ENCODE measurements at places on chromosomes 6 and 20.
A peak's percentile ranks its signal among the peaks of the same experiment; 100 is the strongest.

DNA sequence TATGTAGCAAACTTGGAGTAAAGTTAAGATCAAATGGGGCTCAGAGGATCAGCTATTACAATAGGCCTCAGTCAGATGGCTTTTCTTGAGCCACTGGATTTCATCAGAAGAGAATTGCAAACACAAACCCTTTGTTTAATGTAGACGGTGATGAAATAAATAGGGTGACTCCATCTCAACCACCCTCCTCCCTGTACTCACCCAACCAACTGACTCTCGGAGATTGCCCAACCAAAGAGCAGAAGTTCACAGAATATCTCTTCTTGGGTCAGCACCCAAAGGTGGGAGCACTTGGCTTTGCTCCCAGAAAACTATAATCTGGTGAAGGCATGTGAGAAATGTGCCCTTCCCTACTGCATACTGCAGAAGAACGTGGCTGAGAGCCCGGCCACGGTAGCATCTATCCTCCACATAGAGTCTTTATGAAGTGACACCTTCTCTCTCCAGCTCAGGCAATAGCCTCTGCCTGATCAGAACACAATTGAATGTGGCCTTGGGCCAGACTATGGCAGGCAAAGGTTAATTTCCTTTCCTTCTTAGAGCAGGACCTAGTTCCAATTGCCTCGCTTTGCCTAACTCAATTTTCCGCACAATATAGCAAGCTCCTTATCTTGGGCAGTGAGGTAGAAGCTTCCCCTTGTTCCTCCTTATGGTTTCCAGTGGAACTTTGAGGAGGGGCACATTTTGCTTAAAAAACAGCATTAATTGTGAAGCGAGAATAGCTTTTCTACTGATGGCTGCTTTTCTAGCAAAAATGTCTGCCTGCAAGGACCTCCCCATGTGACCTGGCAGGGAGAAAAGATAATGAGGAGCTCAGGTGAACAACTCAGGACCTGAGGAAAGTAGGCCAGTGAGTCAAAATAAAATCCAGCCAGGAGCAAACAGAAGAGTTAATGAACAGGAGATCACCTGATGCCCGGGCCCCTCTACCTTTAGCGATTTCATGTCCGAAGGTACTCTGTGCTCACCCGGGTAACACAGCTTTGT lies 79.4 kb downstream of the GFOD1 start:
- peak; percentile 91 for DNase-seq

DNA sequence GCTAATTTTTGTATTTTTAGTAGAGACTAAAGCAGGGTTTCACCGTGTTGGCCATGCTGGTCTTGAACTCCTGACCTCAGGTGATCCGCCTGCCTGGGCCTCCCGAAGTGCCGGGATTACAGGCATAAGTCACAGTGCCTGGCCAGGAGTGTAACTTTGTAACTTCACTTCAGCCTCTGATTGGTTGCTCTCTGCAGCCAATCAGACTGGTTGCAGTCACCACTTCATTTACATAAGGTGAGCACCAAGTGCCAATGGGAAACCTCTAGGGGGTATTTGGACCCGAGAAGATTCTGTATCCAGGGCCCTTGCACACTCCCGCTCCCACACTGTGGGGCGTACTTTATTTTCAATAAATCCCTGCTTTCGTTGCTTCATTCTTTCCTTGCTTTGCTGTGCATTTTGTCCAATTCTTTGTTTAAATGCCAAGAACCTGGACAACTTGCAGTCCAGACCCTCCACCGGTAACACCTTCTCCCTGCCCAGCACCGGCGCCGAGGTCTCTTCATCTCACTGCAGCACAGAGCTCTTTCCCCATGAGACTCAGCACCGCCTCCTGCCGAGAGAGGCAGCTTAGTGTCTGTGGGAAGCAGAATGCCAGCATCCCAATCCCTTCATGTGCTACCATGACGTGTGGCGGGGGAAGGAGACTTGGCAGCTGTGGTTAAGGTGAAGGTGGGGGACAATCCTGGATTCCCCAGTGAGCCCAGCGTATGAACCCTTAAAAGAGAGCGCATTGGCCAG lies 14.0 kb upstream of the MRGBP start:
- no peak for DNase-seq

GRCh38 chr6:33252759-33253158 lies 18.9 kb downstream of the VPS52 start:
- DNase-seq: peak; percentile 29

DNA sequence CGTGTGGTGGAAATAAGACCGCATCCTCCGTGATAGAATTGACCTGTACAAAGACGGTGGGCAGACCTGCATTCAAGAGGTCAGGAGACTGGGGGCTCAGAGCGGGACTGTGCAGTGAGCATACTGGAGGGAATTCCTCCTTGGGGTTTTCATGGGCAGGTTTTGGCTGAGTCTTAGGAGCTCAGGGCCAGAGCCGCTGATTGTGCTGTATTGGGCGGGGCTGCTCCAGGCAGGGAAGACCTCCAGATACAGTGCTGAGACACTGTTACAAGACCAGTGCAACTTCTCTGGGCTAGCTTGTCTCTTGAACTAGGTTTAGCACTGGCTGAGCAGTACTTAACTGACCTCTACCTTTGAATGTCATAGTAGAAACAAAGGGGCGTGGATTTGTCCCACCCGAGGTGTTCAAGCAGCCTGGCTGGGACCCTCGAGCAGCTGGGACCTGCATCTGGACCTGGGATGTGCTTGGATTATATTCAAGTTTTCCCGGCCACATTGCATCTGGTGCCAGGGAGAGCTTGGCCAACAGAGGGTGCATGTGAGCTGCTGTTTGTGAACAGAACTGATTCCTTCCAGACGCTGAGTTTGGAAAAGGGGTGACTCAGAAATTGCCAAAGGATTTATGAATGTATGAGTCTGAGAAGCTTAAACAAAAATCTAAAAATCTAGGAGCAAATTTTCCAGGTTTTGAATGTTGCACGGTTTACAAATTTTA lies 33.4 kb upstream of the SLC22A1 start:
- DNase-seq: no peak

GRCh38 chr6:31144296-31144969 lies 5.6 kb upstream of the PSORS1C2 start:
- DNase-seq: no peak

- no peak for DNase-seq
Measured at GRCh38 chr6:144347448-144347759, 62.3 kb downstream of the UTRN start.

- DNase-seq: no peak
Measured at GRCh38 chr20:10370091-10370887, 63.7 kb downstream of the MKKS start.

GRCh38 chr20:16748308-16748900 lies at the start of gene OTOR:
Gene OTOR, plus strand, starts transcription at chr20:16748358. Its CDS starts 44 bp downstream, at chr20:16748402.
- no peak for DNase-seq

GRCh38 chr20:23446505-23446904 lies 6.2 kb downstream of the CST11 start:
- peak; percentile 76 for DNase-seq

GRCh38 chr20:39799366-39799965 lies 837.3 kb downstream of the DHX35 start:
- no peak for DNase-seq

DNA sequence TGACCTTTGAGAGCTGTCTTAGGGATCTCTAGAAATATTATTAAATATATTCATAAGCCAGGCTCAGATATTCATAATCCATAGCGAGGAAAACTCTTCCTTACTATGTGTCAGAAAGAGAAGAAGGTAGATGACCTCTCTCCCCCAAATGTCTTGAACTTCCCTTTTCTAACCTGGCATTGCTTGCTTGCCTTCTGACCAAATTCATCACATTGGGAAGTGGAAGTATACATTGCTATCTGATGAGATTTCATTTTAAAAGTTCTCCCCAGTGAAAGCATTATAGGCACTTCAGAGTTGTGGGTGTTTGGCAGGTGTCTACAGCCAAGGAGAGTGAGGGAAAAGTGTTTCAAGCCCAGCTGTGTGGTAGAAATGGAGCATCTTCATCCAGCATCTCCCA lies 197.3 kb downstream of the ZFAND3 start:
- peak; percentile 51 for DNase-seq

DNA sequence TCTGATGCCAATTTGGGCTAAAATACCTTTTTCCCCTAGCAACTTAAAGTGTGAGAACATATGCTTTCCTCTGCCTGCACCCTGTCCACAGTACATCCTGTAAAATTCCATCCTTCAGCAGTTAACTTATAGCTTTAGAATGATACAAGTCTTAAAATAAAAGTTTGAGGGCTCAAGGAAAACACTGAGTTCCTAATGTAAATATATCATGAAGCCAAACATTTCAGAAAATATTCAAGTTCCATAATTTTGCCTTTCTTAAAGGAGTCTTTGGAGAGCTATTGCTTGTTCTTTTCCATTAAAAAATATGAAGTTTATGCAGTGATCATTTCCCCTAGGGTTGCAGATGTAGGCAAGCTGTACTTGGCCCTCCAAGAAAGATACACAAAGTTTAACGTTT lies 303.8 kb downstream of the COL12A1 start:
- no peak for DNase-seq

GRCh38 chr6:167700199-167700598 lies 126.5 kb upstream of the AFDN start:
- DNase-seq: no peak

DNA sequence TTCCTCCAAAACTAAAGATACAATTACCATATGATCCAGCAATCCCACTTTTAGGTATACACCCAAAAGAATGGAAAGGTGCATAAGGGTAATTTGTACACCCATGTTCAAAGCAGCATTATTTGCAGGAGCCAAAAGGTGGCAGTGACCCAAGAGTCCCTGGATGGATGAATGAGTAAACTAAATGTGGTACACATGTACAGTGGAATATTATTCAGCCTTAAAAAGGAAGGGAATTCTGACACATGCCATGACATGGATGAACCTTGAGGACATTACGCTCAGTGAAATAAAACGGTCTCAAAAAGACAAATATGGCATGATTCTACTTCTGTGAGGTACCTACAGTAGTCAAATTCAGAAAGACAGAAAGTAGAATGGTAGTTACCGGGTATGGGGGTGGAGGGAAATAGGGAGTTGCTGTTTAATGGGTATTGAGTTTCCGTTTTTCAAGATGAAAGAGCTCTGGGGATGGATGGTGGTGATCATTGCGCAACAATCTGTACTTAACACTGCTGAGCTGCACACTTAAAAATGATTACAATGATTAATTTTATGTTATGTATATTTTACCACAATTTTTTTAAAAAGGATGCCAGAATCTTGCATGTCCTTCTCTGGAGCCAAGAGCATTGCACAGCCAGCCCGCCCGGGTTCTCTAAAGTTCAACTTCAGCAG lies 518.9 kb upstream of the JARID2 start:
- peak; percentile 58 for DNase-seq

DNA sequence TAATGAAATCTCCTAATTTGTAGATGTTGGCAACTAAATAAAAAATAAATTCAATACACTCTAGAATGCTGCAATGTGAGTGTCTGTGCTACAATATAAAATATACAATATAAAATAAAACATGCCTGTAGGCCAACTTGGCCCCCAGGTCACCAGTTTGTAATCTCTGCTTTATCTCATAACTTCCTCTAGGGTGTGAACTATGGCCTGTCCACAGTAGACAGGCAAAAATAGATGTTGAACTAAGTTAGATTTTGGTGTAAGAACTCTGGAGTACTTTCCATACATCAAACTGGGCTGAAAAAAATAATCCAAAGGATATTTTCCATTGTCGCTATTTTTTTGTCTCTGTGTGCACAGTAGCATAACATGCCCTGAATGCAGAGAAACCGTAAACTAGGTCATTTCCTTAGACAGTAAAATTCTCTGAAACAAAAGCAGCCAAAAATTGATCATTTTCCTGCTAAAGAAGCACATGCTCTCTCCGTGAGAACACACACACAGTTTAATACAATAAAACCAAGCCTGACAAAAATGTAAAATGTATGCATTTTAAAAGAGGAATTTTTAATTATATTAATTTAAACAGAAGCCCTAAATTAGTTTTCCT lies 98.5 kb upstream of the ZFP64 start:
- no peak for DNase-seq

GRCh38 chr20:6295867-6296256 lies 173.0 kb upstream of the FERMT1 start:
- no peak for DNase-seq

DNA sequence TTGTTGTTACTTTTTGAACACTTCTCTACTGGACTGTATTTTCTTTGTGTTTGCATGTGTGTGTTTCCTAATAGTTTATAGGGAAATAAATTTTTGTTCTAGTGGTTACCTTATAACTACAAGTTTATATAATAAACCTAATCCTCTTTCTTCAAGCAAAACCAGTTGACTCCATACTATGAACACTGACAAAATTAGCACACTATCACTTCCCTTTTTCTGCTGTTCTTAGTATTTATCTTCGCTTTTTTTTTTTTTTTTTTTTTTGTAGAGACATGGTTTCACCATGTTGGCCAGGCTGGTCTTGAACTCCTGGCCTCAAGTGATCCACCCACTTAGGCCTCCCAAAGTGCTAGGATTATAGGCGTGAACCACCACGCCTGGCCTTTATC lies 25.0 kb upstream of the C6orf62 start:
- DNase-seq: peak; percentile 21

GRCh38 chr20:33677991-33678702 lies 3.9 kb upstream of the NECAB3 start:
- DNase-seq: no peak

- no peak for DNase-seq
Measured at GRCh38 chr6:138487102-138487604, 12.1 kb downstream of the NHSL1 start.

DNA sequence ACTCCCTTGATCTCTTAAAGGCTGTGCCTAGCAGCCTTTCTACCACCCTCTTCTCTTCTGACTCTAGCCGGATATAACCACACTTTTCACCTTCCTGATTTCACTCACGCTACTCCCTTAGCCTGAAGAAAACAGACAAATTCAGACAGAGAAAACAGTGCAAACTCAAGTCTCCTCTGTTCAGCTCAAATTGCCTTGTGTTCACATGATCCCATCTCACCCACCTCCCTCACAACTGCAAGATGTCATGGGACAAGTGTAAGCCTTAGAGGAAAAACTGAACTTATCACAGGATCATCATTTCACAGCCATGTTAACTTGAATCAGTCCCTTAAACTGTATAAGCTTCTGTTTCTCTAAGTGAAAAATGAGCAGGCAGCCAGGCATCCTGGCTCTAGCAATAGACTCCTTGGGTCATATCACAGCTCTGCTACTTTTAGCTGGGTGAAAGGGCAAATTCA lies 66.5 kb upstream of the TENT5A start:
- peak; percentile 21 for DNase-seq

DNA sequence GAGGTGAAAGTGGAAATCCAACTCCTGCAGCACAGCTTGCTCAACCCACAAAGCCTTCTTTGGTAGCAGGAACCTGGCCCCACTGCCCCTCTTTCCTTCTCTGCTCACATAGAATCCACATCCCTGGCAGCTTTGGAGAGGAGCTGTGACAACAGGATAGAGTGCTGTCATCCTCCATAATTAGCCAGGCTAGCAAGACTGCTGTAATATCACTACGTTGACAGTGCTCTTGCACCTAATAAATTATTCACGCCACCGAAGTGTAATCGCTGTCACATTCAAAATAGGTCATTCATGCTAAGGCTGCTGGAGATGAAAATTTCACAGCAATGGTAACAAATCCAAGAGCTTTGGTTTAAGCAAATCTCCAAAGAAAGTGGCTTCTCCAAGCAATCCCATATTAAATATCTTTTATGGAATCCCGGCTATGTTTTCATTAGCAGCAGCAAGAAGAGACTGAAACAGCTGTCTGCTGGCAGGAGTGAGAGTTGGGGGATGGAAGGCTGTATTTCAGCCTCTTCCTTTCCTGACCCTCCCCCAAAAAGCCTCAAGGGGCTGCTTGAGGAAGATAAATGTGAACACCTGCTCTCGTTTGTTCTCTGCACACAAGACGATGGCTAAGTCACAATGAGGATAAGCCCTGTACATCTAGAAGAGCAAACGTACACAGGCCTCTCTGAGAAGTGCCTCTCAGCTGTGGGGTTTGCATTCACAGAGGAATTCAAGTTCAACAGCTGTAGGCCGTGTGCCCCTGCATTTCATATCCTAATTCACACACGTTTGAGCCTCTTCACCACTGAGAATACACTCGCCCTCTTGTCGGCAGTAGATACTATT lies 16.5 kb downstream of the RIPOR2 start:
- peak; percentile 45 for DNase-seq
